Ureter (tissue), 1 donor: ENCODE measurements at places on chromosomes 2 and 18. TPM values are rescaled to one million over a fixed set of nuclear protein-coding genes. Genes with fewer than 3 reads are reported as not detected.

The GAL3ST2 gene
- total RNA-seq, result 0.47 TPM

GRCh38 chr2:144183727-144184126 lies 336.2 kb downstream of the ZEB2 start:
- no peak for DNase-seq

DNA sequence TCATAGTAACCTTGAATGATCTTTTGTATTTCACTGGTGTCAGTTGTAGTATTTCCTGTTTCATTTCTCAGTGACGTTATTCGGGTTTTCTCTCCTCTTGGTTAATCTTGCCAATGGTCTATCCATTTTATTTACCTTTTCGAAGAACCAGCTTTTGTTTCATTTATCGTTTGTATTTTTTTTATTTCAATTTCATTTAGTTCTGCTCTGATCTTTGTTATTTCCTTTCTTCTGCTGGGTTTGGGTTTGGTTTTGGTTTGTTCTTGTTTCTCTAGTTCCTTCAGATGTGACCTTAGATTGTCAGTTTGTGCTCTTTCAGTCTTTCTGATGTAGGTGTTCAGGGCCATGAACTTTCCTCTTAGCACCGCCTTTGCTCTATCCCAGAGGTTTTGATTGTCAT lies 36.7 kb downstream of the SP140 start:
- DNase-seq, result no peak

GRCh38 chr2:159921752-159922404 lies 123.9 kb upstream of the CD302 start:
- peak; percentile 78 for DNase-seq

DNA sequence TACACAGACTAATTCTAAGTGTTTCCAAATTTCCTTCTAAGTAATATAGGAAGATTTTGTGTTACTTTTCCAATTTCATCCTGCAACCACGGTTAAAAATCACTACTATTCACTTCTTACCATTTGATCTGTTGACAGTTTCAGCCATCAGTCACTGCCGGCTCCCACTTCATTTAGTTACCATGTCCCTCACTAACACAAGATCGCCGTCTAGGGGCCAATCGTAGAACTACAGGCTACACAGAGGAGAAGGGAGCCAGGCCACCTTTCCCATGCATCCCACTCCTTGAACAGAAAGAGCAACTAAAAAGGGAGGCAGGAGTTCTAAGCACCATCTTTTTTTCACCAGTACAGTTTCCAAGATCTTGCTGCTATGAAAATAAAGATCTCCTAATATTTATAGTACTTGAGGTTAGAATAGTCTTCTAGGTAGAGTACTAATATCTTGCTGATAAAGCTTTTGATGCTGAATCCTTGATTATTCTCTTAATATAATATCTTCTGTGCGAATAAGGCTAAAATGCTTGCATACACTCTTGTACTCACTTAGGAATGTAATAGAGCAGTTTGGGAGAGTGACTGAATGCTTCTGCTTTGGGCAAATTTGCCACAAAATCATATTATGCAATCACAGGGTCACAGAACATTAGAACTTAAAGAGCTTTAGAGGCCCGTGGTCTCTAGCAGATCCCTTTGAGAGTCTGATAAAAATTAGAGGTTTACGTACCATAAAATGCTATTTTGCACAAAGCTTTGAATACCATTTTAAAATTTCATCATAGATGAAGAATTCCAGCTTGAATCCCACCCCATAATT lies 39.5 kb upstream of the CYP1B1 start:
- DNase-seq, result peak; percentile 82

The RGPD4 gene
- total RNA-seq, result 0.08 TPM

GRCh38 chr2:176103194-176103593 lies 3.6 kb downstream of the HOXD12 start:
- DNase-seq, result no peak

DNA sequence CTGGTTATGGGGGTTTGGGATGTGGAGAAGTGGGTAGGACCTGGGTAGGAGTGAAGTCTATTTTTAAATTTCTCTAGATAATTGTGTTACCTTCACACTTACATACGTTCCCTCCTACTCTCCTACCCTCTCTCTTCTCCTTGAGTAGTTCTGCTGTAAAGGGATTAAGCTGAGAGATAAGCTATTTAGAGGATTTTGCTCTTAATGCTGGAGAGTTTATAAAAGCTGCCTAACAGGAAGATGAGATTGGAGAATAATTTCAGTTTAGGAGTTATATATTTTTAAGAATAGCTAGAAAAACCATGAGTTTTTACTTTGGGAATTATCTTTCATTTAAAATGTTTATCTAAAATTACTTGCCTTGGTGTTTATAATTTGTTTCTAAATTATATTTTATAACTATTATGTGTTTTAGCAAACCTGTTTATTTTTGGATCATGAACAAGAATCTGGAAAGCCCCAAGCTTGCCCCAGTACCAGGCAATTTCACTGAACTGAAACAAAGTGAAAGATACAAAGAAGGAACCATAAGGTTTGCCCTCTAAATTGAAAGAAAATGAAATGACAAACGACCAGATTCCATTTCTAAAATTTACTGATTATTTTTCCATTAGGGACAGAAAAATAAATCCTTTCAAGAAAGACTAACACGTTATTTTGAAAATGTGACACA lies 101.5 kb downstream of the ZNF532 start:
- DNase-seq, result no peak

GRCh38 chr2:88811233-88811632 lies 119.8 kb downstream of the RPIA start:
- no peak for DNase-seq

GRCh38 chr18:78146136-78147085 lies 833.2 kb upstream of the SALL3 start:
- DNase-seq, result no peak

GRCh38 chr18:456361-457139 lies 44.0 kb downstream of the COLEC12 start:
- peak; percentile 69 for DNase-seq

DNA sequence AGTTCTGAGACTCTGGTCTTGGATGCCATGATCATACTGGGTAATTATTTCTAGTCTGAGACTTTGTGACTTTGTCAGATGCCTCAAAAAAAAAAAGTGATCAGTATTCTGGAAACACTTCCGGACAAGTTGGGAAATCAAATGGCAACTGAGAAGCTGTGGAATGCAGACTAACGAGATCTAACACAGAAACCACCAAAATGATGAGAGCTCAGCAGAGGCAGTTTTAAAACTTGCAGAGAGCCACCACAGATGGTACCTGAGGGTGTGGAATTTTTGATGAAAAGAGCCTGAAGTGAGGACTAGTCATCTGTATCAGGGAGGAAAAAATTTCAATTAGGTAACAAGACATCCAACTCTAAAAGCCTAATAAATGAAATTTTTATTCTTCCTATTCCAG lies 5.5 kb upstream of the GPR75 start:
- DNase-seq, result no peak

GRCh38 chr2:47360927-47361326 lies 42.0 kb upstream of the MSH2 start:
- no peak for DNase-seq

The CHMP1B gene
- total RNA-seq, result 39.2 TPM

- DNase-seq, result no peak
These were observed 787 bp upstream of the TBR1 start for GRCh38 chr2:161415034-161415986.

DNA sequence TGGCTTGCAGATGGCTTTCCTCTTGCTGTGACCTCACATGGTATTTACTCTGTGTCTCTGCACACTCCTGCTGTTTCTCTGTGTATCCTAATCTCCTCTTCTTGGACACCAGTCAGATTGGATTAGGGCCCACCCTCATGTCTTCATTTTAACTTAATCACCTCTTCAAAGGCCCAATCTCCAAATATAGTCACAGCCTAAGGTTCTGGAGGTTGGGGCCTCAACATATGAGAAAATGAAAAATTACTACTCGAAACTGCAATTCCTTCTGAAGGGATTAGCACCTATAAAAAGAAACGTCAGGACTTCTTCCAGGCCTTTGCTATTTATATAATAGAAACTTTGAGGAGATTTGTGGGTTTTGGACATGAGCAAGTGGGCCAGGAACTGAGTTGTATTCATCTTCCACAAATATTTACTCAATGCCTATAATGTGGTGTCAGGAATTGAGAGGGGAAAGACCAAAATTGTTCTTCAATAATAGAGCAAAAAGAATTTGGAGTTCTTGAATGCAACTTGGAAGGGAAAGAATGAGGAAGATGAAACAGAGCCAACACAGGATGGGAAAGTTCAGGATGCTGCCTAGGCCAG lies 270.0 kb upstream of the FN1 start:
- DNase-seq, result no peak

GRCh38 chr2:37877457-37878315 lies 47.4 kb upstream of the RMDN2 start:
- DNase-seq, result no peak

GRCh38 chr2:149075853-149076252 lies 37.4 kb downstream of the LYPD6B start:
- DNase-seq, result no peak

The RSAD2 gene
- 4.4 TPM for total RNA-seq

GRCh38 chr2:209523867-209524266 lies 100.0 kb downstream of the MAP2 start:
- DNase-seq, result no peak

The ACMSD gene
- not detected for total RNA-seq

The GLB1L gene
- total RNA-seq, result 9.9 TPM

The PDCD1 gene
- 0.57 TPM for total RNA-seq

The OR6B2 gene
- not detected for total RNA-seq

The EFHD1 gene
- 15.9 TPM for total RNA-seq

The INHBB gene
- 10.8 TPM for total RNA-seq

The SERPINB4 gene
- total RNA-seq, result not detected

- no peak for DNase-seq
These were observed 79.3 kb downstream of the ADCYAP1 start for GRCh38 chr18:984004-984403.

The LIMS3 gene
- total RNA-seq, result 1.1 TPM

DNA sequence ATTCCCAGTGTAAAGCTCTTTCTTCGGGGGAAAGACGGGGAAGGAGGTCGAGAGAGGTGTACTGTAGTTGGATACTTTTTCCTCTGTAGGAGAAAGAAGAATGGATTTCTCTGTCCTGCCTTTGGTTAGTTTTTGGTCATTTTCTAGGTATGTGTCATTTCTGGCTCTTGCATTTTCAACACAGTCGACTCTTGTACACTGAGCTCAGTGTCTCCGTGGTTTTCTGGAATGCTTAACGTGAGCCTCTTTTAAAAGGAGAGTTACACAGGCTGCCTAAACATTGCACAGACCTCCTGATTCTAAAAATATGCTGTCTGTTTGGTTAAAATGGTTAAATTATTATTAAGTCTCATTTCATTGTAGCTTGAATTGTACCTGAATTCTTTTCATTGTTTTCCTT lies 21.8 kb upstream of the GLS start:
- no peak for DNase-seq

DNA sequence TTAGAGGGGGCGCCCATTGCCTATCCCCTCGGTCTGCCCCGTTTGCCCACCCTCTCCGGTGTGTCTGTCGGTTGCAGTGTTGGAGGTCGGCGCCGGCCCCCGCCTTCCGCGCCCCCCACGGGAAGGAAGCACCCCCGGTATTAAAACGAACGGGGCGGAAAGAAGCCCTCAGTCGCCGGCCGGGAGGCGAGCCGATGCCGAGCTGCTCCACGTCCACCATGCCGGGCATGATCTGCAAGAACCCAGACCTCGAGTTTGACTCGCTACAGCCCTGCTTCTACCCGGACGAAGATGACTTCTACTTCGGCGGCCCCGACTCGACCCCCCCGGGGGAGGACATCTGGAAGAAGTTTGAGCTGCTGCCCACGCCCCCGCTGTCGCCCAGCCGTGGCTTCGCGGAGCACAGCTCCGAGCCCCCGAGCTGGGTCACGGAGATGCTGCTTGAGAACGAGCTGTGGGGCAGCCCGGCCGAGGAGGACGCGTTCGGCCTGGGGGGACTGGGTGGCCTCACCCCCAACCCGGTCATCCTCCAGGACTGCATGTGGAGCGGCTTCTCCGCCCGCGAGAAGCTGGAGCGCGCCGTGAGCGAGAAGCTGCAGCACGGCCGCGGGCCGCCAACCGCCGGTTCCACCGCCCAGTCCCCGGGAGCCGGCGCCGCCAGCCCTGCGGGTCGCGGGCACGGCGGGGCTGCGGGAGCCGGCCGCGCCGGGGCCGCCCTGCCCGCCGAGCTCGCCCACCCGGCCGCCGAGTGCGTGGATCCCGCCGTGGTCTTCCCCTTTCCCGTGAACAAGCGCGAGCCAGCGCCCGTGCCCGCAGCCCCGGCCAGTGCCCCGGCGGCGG lies 1.7 kb downstream of the MYCN start:
- peak; percentile 53 for DNase-seq

DNA sequence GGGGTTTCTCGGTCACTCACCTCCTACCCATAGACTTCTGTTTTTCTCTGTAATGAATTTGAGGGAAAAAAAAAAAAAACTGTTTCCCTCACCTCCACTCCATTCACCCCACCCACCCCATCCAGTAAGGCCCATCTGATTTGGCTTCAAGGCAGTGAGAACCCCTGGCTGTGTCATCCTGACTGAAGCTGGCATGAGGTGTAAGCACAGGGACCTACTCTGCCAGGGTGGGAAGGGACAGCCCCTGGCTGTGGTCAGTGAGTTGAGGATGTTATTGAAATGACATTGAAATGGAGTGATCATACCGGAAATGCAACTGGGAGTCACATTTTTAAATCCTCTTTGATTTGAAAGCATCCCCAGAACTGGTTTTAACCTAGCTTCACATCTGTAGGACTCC lies 19.1 kb upstream of the BCL2L11 start:
- DNase-seq, result no peak

The COQ10B gene
- total RNA-seq, result 23.0 TPM

DNA sequence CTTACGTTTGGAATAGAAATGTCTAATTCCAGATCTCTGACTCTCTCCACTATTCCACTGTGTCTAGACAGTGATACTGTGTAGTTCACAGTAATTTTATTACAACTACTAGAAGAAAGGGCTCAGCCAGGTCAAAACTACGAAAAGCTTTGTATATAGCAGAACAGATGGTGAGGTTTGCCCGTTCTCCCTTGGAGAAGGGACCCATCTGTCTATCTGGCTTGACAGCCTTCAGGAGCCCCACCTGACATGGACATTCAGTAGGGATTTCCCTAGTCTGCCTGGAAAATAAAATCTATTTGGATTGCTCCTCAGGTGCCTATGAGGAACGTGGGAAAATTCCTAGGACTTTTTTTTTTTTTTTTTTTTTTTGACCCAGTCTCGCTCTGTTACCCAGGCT lies 435.4 kb downstream of the NRXN1 start:
- DNase-seq, result no peak

The CYP27A1 gene
- 16.4 TPM for total RNA-seq

The RTKN gene
- total RNA-seq, result 36.4 TPM

GRCh38 chr2:226736382-226736781 lies 63.2 kb downstream of the IRS1 start:
- no peak for DNase-seq

DNA sequence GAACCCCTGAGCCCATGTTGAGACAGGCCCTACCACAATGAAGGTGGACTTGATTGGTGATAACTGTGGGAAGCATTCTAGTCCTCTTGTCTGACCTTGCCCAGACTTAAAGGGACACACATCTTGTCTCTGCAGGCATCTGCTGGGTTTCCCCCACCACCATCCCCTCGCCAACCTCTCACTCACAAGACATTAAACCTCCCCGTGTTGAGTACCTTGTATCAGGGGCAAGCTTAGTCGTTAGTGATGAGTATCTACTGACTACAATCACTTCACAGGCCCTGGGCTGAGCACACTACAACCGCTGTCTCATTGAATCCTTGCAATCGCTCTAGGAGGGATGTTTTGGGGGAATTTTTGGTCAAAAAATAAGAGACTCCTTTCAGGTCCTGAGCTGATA lies 86.0 kb downstream of the ICOS start:
- no peak for DNase-seq
